PC-3 (cell line): ENCODE measurements at places on chromosomes 11 and 22. TPM values are rescaled to one million over a fixed set of nuclear protein-coding genes. Genes with fewer than 3 reads are reported as not detected.

Gene OR51E2
- not detected in 2 replicates for total RNA-seq

Gene TUB
- total RNA-seq: 3.2 and 3.3 TPM in 2 replicates

Gene CCDC188
- not detected in 2 replicates for total RNA-seq

Gene OR52I1
- not detected in 2 replicates for total RNA-seq

Gene CNTF
- total RNA-seq: 1.6 and 2.8 TPM in 2 replicates

Gene ANO5
- total RNA-seq: not detected in 2 replicates

Gene PARVA
- 13.5 and 13.7 TPM in 2 replicates for total RNA-seq

Gene SERHL2
- total RNA-seq: 4.9 and 5.4 TPM in 2 replicates

Gene EIF3M
- total RNA-seq: 326 and 369 TPM in 2 replicates

Gene SWAP70
- total RNA-seq: 8.6 and 8.8 TPM in 2 replicates

Gene CCDC87
- total RNA-seq: 0.69 TPM in 1 of 2 replicates, not detected in the other

Gene MMP7
- total RNA-seq: 0.18 TPM in 1 of 2 replicates, not detected in the other

Gene TMPRSS4
- 1.5 and 1.7 TPM in 2 replicates for total RNA-seq

Gene TEX54
- total RNA-seq: not detected in 2 replicates

Gene IRF7
- 80.8 and 95.7 TPM in 2 replicates for total RNA-seq

Gene MRGPRX3
- total RNA-seq: not detected in 2 replicates
